Esophagus mucosa (tissue), 1 donor: ENCODE measurements at places on chromosomes 4 and X. TPM values are rescaled to one million over a fixed set of nuclear protein-coding genes. Genes with fewer than 3 reads are reported as not detected.

The GUCY1B1 gene
- total RNA-seq, result 0.96 TPM

The GPC3 gene
- total RNA-seq, result 0.28 TPM

The NDNF gene
- total RNA-seq, result 0.44 TPM

The RAI2 gene
- total RNA-seq, result 1.1 TPM

- ATAC-seq, result no peak
These were observed 4.6 kb downstream of the MMAA start for GRCh38 chr4:145623831-145624230.

GRCh38 chrX:40132751-40133150 lies 35.0 kb upstream of the BCOR start:
- peak; percentile 84 for ATAC-seq

- no peak for ATAC-seq
These were observed 79.7 kb downstream of the SNCA start for GRCh38 chr4:89757154-89757719.

DNA sequence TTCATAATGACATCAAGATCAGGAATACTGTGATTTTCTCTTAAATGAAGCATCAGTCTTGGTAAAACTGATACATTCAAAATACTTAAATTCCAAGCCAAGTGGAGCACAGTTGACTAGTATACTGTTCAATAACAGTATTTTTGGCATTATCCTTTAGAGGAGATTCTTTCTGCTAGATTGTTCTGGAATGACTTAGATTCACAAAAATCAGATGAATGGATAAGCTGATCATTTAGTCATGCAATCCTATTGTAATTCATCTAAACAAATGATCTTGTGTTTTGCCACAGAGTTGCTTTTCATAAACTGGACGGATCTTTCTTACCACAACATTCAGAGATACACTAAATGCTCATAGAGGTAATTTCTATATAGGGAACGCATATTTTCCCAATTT lies 232.0 kb downstream of the CXXC4 start:
- no peak for ATAC-seq

DNA sequence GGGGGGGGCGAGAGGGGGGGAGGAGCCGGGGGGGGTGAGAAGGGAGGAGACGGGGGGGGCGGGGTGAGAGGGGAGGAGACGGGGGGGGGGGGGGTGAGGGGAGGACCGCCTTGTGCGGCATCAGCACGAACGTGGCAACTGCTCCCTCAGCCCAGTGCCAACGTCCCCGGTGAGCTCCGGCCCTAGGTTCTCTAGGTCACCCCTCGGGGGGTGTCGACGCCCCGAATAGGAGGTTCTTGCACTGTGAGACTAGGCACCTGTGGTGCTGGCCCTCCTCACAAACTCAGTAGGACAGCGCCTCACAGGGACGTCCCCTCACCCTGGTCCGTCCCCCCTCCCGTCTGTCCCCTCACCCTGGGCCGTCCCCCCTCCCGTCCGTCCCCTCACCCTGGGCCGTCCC lies 21.5 kb upstream of the GTPBP6 start:
- ATAC-seq, result no peak

- ATAC-seq, result peak; percentile 70
These were observed 496.3 kb downstream of the PDGFC start for GRCh38 chr4:156475322-156475721.

- ATAC-seq, result no peak
These were observed 112.5 kb downstream of the MAPK10 start for GRCh38 chr4:86247320-86247719.

GRCh38 chrX:42948723-42949657 lies 171.0 kb upstream of the PPP1R2C start:
- ATAC-seq, result no peak
